ENCODE measurements at places on chromosomes 13 and 19.

- DNase-seq: no peak
These were observed 210.8 kb upstream of the STARD13 start for GRCh38 chr13:33496336-33496735.

DNA sequence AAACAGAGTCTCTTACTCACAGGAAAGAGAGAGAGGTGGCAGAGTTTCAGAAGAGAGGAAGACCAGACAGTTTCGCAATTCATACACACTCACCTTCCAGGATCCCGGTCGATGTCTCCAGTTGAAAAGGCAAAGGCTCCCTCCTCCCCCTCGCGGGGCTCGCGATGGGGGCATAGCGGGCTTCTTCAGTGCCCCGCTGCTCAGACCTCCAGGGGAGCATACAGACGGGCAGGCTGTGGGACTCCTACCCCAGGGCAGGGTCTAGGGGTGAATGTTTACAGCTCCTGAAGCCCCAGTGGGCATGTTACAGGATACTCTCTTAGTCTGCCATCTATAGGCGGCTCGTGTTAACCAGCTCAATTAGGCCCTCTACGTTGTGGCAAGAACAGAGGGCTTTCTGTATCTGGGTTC is 139.2 kb downstream of the SLITRK5 start:
- DNase-seq: no peak

DNA sequence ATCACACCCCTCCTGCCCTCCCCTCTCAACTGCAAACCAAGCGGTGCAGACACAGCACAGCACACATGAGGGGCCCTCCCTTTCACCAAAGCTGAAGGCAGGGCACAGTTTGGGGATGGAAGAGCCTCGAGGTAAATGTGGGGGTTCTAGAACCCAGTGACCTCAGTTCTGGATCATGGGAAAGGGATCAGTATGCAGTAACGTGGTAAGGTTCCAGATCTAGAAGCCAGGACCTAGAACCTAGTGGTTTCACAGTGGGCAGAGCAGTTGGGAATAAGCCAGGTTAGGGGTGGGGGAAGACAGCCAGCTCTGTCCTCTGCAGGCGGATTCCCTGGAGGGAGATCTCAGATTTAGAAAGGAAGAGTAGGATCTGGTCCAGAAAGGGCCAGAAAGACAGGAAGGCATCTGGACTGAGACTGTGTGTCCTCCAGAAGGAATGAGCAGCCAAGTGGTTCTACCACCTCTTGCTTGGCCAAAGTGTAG is 3.1 kb downstream of the FTL start:
- no peak for DNase-seq

- DNase-seq: no peak
These were observed 534.1 kb downstream of the PCDH17 start for GRCh38 chr13:58165617-58166016.

DNA sequence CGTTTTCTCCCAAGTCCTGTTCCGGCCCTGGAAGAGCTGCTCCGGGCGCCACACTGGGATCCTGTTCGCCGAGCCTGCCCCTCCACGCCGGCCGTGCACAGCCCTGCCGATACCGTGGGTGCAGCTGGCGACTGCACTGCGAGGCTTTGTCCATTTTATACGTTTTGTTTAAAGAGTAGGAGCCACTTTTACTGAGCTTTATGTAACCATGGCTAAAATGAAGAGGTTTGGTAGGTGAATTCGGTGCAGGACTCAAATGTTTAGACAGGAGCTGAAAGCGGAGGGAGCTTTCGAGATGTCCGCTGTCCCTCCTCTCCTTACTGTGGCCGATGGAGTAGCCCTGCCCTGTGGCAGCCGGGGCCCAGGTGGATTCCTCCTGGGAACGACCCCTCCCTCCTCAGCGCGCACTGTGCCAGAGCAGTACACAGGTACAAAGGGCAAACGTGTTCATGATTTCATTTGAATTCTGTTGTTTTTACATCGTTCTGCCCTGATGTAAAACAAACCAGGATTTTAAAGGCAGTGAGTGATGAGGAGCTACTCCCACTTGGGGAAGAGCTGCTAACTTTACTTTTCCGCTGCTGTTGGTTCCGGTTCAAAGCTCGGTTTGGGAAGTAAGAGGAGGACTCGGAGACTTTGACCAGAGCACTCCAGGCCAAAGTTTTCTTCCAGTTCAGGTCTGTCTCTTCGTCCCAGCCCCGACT is 1.7 kb downstream of the COL4A2 start:
- no peak for DNase-seq

- no peak for DNase-seq
These were observed 2862.8 kb upstream of the PCDH20 start for GRCh38 chr13:64278493-64278892.

- DNase-seq: no peak
These were observed 36.6 kb upstream of the MED4 start for GRCh38 chr13:48131533-48131932.

- DNase-seq: no peak
These were observed 214.5 kb downstream of the TEX29 start for GRCh38 chr13:111534751-111535522.

DNA sequence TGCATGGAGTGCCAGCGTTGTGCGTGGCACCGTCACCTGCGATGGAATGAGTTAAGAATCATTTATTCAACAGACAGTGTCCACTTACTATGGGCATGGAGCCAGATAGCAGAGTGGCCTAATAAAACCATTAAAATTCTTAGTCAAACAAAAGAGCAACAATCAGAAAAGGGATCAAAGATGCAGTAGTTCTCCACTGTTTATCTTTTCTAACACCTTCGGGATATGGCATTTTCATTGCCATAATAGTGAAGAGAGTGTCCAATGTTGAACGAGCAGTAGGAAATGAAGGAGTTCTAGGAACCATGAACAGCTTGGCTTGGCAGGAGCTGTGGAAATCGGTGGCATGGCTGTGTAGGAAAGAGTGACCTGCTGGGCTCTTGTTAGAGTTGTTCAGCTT is 2.0 kb downstream of the TNFSF11 start:
- no peak for DNase-seq

- no peak for DNase-seq
These were observed 377.2 kb upstream of the GPC6 start for GRCh38 chr13:92849381-92849780.

DNA sequence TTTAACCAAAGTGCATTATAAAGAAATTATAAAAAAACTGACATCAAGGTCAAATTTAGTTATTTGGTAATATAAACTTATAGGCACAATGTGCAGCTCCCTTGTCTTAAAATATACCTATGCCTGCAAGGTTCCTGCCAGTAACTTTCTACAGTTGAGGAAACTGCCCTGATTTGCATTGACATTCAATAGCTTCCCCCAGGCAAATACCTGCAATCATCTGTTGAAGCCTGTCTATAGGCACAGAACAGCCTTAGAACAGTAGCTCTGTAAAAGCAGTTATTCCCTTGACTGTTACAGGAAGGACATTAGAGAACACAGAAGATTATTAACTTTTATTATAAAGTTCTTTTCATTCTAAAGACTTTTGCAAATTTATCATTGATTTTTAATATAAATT is 1239.5 kb downstream of the PCDH9 start:
- no peak for DNase-seq

DNA sequence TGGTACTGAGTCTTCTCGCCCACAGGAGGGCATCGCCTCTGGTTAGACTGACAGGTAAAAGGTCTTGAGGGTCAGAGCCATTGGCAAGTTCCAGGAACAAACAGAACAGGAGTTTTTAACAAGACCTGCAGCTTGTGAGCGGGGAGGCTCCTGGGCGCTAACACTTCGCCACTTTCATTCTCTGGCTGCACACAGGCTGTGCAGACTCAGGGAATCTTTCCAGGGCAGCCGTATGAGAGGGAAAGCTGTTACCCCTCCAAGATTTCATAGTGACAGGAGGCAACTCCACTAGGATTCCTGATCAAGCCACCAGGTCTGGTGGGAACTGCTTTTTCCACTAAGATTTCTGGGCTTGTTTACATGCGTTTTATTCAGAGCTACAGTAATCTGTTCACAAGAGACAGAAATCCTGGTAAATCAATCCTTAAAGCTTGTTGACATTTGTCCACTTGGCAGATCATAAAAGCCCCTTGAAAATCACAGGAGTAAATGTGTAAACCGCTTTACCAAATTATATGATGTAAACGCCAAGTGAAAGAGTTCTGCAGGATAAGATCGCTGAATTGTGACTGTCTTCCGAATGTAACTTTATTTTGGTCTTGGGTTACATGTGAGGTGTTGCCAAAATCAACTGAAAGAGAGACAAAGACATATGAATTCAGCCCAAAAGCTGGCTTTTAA is 190.6 kb downstream of the MZT1 start:
- DNase-seq: no peak

DNA sequence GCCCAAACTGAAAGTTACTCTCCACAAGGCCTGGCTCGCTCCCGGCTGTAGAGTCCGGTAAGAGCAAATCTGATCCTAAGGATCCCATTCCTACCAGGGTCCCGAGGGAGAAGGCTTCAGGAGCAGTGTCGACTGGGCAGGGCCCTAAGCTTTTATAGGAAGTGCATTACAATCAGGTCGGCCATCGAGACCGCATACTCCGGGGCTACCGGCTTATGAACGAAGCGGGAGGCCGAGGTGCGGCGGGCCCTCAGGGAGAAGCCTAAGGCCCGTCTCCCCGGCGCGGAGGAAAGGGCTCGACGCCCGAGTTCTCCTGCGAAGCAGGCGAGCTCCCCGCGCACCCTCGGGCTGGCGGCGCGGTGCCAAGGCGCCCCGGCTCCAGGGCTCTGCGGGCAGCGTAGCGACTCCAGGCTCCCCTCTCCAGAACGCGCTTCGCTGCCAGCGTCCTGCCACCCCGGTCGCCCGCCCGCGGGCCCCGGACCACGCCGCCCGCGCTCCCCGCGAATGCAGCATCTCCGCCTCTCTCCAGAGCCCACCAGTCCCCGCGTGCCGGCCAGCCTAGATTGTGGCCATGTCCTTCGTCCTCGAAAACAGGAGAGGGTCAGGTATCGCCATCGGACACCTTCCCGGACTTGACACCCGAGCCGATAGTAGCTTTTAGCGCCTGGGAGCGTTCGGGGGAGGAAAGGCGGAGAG is 1.4 kb downstream of the EFNB2 start:
- peak; percentile 17 for DNase-seq

GRCh38 chr19:55580628-55581144 is at the start of gene ZNF579:
TSS of gene ZNF579 (minus strand) at chr19:55580848. CDS start at chr19:55579639, 1,209 bp downstream.
- DNase-seq: peak; percentile 78

DNA sequence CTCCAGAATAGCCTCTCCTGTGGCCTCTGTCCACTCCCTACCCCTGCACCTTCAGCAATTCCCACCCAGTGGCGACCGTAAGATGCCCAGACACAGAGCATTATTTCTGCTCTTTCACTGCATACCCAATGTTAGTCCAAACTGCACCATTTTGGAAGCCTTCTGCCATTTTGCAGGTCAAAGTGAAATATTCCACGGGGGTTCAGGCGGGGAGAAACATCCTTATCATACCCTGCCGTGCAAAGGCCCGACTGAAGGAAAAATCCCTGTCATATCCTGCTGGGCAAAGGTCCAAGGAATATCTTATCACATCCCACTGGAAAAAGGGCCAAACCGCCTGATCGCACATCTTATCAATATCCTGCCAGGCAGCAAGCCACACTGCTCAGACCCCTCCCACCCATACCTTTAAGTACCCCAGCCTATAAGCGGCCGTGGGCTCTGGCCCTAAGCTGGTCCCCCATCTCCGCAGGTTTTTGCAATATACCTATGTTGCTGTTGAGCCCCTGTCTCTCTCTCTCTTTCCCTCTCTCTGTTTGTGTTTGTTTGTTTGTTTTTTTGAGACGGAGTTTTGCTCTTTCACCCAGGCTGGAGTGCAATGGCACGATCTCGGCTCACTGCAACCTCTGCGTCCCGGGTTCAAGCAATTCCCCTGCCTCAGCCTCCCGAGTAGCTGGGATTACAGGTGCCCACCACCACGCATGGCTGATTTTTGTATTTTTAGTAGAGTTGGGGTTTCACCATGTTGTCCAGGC is 18.2 kb downstream of the CLEC11A start:
- no peak for DNase-seq

DNA sequence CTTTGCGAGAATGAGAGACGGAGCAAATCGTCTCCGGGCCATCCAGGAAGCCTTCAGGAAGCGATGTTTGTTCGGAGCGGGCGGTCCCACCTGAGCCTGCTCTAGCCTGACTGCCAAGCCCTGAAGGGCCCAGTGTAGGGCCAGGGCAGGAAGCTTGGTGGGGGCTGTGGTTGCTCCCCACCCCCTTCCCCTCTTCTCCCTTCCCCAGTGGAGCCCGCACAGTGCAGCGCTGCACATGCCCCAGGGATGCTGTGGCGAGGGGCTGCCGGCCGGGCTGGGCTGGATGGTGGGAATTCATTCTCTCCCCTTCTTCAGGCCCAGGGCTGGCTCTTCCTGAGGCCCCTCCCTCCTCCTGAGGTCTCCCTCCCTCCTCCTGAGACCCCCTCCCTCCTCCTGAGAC is 7.1 kb upstream of the GRTP1 start:
- DNase-seq: no peak

DNA sequence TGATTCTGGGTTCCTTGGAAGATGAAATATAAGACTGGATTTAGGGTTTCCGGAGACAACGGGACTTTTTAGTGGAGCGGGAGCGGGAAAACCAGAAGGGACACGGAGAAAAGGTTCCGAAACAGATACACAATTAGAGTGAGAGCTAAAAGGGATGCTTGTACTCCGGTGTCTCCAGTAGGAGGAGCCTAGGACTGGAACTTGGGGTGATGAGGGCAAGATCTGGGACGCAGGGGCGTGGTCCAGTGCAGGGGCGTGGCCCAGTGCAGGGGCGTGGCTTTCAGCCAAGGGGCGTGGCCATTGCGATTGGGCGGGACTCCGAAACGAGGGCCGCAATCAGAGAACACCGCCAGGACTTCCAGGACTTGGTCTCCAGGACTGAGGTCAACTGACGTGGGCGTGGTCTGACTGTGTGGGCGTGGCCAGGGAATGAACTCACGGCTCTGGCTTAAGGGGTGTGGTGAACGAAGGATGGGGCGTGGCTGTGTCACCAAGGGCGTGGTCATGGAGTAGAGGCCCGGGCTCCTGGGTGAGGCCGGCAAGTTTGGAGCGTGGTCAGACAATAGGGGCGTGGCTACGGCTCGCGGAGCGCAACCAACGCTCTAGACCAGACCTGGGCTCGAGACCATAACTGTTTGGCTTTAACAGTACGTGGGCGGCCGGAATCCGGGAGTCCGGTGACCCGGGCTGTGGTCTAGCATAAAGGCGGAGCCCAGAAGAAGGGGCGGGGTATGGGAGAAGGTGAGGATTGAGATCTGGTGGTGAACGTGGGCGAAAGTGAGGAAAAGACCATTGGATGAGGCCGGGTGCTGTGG is at the start of gene DKKL1:
Gene DKKL1, plus strand, starts transcription at position 610 of the 815 bp plus-strand sequence. Its CDS starts 122 bp downstream, at position 732.
- peak; percentile 46 for DNase-seq
